ENCODE measurements at places on chromosomes 4 and X. TPM values are rescaled to one million over a fixed set of nuclear protein-coding genes. Genes with fewer than 3 reads are reported as not detected.

The DCAF8L2 gene
- not detected for total RNA-seq

The MAPK10 gene
- total RNA-seq = 3.3 TPM

The SLITRK4 gene
- 0.96 TPM for total RNA-seq

The STARD8 gene
- total RNA-seq = 4.6 TPM

The EXOC1L gene
- total RNA-seq = not detected

The TIGD4 gene
- 0.28 TPM for total RNA-seq

Measured in regular cardiac myocyte (primary cell).